ENCODE measurements at places on chromosomes 5 and 9.

- no peak for DNase-seq
Measured at GRCh38 chr9:109176386-109176785, 9.3 kb upstream of the FRRS1L start.

GRCh38 chr9:122383992-122384461 is 13.2 kb downstream of the PTGS1 start:
- peak; percentile 62 for DNase-seq

DNA sequence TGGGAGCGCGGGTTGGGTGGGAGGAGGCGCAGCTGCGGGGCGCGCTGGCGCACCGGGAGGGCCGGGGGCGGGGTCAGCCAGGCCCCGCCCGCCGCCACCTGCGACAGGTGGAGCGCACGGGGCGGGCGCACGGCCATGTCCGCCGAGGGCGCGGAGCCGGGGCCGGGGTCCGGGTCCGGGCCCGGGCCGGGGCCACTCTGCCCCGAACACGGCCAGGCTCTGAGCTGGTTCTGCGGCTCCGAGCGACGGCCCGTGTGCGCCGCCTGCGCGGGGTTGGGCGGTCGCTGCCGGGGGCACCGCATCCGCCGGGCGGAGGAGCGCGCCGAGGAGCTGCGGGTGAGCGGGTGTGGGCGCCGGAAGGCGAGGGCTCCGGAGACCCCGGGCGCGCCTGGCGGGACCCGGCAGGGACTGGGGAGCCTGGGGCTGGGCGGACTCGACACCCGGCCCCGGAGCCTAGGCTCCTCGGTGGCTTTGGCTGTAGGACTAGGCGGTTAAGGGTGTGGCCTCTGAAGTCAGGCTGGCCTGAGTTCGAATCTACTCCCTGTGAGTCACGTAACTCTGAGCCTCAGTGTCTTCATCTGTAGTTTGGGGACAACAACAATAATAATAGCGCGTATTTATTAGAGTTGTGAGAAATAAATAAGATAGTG is at the start of gene BSPRY:
Gene BSPRY, plus strand, starts transcription at position 97 of the 650 bp plus-strand sequence. Its CDS starts 39 bp downstream, at position 136.
- DNase-seq, result no peak

DNA sequence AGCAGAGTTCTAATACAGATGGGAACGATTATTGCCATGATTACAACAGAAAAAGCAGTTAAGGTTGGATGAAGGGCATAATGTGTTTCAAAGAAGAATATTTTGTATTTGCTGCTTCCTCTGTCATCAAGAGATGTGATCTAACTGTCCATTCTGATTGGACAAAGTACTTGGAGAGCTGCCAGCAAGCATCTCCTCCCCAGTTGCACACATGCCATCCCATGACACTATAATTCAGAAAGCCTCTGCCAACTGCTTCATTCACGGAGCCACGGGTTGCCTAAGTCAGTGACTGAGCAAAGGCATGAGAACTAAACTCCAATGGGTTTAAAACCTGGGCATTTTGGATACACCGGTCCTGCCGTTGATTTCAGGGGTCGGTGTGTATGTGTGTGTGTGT is 253.8 kb downstream of the CRB2 start:
- DNase-seq, result no peak

GRCh38 chr9:124500028-124500795 is 7.0 kb downstream of the NR5A1 start:
- DNase-seq, result no peak

- DNase-seq, result no peak
Measured at GRCh38 chr5:155087036-155087435, 73.5 kb downstream of the KIF4B start.

- no peak for DNase-seq
Measured at GRCh38 chr5:176366232-176366894, 1.1 kb downstream of the ARL10 start.

GRCh38 chr5:96538808-96539250 is 105.8 kb upstream of the PCSK1 start:
- no peak for DNase-seq

DNA sequence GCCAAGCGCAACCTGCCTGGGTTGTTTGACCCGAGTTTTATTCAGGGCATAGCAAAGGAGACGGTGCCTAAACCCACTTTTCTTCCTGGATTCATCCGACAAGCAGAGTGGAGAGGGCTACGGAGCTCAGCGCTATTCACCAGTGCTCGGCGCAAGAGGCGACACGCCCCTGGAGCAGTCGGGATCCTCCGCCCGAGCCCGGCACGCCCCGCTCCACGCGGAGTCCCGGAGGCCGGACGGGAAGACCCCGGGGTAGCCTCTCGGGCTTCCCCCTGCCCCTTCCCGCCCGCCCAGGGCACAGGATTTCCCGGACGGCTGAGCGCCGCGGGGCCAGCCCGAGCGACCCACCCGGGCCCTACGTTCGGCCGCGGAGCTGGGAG is 427 bp downstream of the SERINC5 start:
- peak; percentile 36 for DNase-seq

DNA sequence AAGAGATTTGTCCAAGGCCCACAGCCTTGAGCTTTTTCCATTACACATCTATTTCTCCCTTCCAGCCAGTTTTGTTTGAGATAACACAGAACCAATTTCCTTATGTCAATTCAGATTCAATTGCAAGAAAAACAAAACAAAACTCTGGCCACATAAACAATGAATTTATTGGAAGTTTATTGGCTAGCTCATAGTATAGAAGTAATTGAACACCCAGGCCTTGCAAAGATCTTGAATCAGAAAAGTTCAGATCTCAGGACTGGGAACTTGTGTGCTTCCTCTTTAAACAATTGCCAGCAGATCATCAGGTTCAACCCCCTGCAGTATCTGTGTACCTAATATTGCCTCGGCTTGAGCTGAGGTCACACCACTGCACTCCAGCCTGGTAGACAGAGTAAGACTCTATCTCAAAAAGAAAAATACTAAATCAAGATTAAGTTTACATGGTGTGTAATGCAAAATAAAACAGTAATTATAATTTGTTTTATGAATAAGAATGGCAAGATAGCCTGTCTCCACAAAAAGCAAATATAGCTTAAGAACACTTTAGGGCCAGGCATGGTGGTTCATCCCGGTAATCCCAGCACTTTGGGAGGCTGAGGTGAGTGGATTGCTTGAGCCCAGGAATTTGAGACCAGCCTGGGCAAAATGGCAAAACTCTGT is 4.1 kb upstream of the ZCCHC10 start:
- no peak for DNase-seq

DNA sequence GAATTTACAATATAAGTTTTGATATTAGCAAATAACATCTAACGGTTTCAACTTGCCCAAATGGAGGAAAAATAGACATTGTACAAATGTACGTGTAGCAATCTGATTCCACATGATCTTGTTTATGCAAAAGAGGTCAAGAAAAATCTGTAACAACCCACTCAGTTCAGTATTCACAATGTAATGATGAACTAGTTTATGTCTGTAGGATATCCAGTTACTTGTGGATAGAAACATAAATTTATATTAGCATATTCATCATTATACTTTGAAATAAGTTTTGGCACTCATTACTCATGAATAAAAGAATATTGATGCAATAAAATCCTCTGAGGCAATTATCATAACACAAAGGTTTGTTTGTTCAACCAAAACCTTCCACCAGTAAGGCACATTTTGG is 28.1 kb downstream of the PLK2 start:
- no peak for DNase-seq

- no peak for DNase-seq
Measured at GRCh38 chr9:114369216-114370130, 18.3 kb downstream of the AKNA start.

GRCh38 chr9:120688758-120689157 is 25.5 kb downstream of the MEGF9 start:
- no peak for DNase-seq

GRCh38 chr9:89610391-89610925 is 5.6 kb downstream of the GADD45G start:
- no peak for DNase-seq

GRCh38 chr9:108012886-108013665 is 523.5 kb upstream of the KLF4 start:
- no peak for DNase-seq

DNA sequence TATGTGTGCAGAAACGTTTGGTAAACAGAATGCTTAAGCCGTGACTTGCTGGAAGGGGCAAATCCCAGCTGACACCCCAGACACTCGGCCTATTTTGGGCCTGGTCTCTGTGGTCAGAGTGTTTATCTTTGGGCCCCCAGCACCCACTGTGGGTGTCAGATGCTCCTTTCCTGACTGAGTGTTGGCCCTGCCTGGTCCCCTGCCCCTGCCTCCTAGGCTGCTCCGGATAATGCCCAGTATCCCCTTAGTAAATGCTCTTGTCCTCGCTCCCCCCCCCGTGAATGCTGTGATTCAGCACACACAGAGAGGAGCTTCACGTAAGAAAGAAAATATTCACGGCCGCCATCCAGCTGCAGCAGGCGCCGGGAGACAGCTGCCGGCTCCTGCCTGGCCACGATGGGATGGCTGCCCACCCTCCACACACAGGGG is 11.3 kb upstream of the ANGPTL2 start:
- peak; percentile 72 for DNase-seq

- DNase-seq, result no peak
Measured at GRCh38 chr9:90219548-90220118, 423.0 kb downstream of the DIRAS2 start.

DNA sequence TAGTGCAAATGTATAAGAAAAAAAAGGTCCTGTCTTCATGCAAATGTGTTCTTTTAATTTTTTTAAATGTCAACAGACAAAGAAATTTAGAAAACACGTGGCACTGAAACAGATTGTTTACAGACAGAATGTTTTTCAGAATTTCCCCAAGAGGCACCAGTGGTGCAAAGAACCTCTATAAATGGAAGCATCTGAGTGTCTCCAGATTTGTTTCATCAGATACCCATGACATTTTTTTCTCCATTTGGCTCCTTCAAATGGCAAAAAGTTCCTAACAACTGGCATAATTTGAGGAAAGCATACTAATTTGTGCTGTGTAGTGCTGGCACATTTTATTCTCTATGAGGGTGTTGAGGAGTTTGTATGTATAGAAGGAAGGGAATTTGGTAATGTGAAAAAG is 15.0 kb downstream of the CCDC192 start:
- no peak for DNase-seq

DNA sequence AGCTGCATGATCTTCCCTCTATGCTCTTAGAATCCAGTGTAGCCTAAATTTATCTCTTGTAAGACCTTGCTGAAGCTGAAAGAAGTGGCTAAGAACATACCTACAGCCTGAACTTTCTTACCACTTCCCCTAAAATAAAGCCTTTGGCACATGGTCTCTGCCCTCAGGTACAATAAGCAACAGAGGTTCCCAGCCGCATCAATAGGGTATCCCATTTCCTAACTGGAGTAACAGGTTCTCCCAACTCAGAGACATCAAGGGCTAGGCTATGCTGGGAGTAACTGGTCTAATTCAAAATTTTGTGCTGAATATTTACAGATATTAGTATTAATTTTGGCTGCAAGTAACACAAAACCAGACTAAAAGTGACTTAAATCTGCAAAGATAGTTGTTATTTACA is 335.8 kb upstream of the TRPC7 start:
- no peak for DNase-seq

DNA sequence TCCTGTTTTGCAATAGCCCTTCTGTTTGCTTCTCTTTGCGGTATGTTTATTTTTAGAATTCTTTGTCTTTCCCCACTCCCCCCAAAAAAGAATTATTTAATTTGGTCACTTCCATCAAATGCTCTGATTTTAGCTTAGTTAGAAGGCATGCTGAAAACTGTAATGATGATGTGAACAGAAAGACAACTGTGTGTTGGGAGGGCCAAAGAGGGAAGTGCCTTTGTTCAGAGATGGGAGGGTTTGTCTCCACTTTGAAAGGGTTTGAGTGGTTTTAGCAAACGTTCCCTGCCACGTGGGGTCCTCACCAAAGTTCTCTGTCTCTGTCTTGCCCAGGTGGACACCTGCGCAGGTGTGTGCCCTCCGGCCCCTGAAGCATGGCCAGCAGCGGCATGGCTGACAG is 41.9 kb downstream of the SYK start:
- DNase-seq, result no peak

DNA sequence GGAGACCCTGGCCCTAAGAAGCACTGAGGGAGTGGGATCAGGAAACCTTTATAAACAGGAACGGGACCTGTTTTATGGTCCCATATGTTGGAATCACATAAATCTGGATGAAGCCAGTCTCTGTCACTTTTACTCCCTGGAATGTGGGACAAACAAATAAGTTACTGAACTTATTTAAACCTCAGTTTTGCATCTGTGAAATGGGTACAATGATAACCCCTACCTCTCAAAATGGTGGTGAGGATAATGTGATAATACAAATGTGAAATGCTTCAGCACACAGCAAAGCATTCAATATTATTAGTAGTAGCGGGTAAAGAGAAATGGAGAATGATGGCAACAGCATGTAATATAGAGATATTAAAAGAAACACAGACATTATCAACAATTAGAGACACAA is 298.9 kb downstream of the ZSWIM6 start:
- DNase-seq, result no peak

GRCh38 chr5:59348189-59348588 is 545.3 kb downstream of the PDE4D start:
- no peak for DNase-seq

DNA sequence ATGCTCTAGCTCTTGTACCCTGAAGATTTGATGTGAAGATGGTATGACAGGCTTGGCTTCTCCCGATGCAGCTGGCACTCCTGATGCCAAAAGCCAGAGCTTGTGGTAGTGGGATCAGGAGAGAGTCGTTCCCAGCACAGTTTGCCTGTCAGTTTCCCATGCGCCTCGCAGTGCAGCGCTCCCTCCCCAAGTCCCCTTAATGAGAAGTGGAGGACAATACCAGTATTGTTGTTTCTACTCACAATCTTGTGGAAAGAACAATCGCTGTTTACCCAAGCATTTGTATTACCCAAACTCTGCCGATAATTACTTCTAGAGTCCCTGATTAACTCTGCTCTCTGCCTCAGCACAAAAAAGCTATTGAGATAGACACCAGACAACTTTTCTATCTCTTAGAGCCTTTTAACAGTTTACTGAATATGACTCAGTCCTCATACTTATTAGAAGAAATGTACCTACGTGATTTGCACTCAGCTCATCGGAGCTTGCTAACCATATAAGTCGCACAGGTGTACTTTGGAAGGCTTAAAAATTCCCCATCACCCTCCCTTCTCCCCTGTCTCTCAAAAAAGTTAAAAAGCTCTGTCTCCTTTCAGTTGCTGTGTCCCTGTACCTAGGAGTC is 283.2 kb upstream of the TMEM161B start:
- no peak for DNase-seq

DNA sequence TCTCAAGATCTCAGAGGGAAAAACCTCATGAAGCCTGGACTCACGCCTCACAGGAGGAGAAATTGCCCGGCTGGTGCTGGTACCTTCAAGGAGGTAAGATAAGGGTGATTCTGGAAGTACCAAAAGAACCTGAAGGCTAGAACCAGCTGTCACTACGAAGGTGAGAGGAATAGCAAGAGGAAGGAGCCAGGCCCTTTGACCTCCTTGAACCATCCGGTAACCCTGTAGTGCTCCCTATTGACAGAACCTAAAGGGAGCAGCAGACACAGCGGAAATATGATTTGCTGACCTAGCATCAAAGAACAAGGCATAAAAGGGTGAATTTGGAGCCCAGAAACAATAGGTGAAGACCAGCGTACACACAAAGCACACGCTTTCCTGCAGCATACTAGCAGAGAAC is 92.2 kb downstream of the DOCK8 start:
- no peak for DNase-seq

Data from stromal cell of bone marrow (primary cell).